ENCODE measurements at places on chromosomes 7 and 10.
A peak's percentile ranks its signal among the peaks of the same experiment; 100 is the strongest.

DNA sequence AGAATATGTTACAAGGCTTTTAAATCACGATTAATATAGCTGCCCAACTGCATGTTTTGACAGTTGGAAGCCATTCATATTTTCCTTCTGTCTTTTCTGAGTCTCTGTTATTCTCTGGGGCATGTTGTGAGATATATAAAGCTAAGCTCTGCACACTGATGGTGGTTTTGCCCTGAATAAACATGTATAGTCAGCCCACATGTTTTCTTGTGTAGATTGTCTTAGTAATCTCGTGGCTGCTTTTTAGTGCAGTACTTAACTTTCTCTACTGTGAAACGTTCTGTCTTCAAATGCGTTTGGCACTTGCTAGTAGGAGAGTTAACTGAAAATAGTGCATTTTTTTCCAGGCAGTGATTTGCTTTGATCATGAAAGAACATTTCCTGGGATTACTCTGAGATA lies 268.5 kb downstream of the DNAJB9 start:
- DNase-seq = no peak

- no peak for DNase-seq
Measured at GRCh38 chr10:112913661-112914287, 36.3 kb upstream of the TCF7L2 start.

GRCh38 chr10:101783736-101784118 lies 481 bp upstream of the NPM3 start:
- DNase-seq = no peak

GRCh38 chr7:84058311-84059076 lies 136.1 kb downstream of the SEMA3A start:
- no peak for DNase-seq

DNA sequence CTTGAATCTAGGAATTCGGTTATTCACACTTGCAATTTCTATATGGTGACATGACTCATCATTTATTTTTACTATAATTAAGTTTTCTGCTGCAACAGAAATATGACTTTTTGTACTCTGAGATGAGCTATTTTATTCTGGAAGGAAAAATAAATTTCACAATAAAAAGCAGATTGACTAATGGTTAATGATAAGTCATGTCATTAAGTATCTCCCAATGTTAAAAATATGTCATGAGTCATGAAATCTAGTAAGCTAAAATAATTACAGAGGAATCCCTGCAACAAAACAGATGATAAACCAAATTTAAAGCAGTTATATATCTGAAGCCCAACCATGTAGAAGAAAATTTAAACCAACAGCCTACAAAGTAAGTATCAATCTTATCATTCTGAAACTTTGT lies 149.2 kb downstream of the CACNA2D1 start:
- DNase-seq = no peak

- DNase-seq = no peak
Measured at GRCh38 chr10:72692994-72693781, 1.2 kb downstream of the MCU start.

DNA sequence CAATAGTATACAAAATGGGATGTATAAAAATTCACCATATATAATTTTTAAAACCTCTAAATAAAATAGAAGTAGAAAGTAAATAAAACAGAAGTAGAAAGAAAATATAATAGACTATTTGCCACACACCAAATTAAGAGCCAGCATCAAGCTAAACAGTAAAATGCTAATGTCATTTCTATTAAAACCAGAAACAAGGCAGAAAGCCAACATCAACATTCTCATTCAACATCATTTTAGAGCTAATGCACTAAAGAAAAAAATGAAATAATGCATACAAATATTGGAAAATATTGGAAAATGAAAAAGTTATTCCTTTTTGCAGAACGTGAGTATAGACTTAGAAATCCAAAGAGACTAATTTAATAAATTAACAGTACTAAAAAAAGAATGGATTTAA lies 23.4 kb upstream of the RELN start:
- DNase-seq = no peak

DNA sequence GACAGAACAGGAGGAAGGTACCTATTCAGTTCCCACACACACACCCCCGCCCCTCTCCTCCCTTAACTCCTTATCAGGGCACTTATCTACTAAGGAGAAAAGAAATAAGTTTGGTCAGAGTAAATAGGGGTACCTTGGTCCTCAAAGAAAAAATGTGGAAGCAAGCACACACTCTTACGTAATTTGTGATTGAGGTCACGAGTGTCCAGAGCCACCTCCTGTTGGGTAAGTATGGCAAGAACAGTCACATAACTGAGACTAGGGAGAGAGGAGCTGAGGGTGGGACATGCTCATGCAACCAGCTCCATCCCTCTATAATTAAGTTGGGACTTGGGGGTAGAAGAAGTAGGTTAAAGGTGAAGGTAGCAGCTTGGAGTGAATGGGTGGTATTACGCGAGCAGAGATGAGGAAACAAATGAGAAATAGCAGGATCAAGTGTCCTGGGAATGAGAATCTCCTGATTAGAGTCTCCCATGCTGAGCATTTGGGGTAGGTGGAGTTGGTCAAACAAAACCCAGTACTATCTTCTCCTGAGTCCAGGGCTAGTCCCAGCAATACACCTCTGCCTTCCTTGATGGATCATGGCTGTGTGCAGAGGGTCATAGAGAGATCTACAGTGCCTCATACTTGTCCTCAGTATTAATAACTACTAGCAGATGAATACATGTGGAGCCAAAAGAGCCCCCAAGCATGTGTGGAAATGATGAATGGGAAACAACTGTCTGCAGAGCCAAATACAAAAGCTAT lies 77.1 kb downstream of the GSAP start:
- DNase-seq = no peak

DNA sequence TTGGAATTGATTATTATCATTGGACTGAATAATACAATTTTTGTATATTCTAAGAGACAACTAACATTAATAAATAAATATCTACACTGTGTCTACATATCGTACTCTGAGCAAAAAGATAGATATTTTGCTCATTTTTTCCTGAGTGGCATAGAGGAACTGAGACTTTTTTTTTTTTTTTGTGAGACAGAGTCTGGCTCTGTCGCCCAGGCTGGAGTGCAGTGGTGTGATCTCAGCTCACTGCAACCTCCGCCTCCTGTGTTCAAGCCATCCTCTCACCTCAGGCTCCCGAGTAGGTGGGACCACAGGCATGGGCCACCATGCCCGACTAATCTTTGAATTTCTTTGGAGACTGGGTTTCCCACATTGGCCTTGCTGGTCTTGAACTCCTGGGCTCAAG lies 14.0 kb downstream of the KMT2E start:
- no peak for DNase-seq

- DNase-seq = no peak
Measured at GRCh38 chr7:128211626-128212025, 29.5 kb upstream of the LEP start.

DNA sequence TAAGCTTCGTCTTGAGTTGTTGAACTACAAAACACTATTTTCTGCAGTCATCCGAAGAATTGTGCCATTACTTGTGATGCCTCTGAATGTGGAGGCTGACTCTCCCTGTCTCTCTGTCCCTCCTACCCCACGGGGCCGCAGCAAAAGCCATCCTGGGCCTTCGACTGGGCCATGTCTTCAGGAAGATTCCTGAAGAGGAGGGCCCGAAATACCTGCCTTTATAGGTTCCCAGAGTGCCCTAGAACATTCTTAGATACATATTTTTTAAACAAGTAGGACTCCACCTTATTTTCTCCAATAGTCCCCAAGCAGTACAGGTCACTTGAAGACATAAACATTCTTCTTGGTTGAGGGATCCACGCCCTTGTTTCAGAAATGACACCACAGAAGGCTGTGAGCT lies 8.1 kb downstream of the IGFBP3 start:
- DNase-seq = no peak

GRCh38 chr10:77970869-77971803 lies 44.6 kb upstream of the DLG5 start:
- DNase-seq = peak; percentile 65

GRCh38 chr10:55630491-55631056 lies 730.5 kb downstream of the ZWINT start:
- no peak for DNase-seq

GRCh38 chr10:10320956-10321355 lies 696.7 kb upstream of the CELF2 start:
- DNase-seq = no peak

DNA sequence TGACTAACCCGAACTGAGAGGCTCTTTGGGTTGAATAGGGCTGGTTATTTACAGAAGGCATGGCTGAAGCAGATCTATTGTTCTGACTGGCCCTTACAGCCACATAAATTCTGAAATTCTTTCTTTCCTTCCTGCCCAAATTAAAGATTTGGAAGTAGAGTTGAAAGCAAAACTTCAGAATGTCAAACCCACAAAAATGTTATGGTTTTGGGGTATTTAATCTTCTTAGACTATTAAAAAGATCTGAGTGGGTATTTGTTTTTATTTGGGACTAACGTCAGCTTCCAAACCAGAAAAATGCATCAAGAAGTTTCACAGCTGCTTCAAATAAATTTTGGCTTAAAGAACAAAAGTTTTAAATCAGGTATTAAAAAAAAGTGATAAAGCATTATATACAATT lies 124.5 kb downstream of the AHR start:
- DNase-seq = no peak

- no peak for DNase-seq
Measured at GRCh38 chr7:153072806-153073205, 313.3 kb downstream of the ACTR3B start.

DNA sequence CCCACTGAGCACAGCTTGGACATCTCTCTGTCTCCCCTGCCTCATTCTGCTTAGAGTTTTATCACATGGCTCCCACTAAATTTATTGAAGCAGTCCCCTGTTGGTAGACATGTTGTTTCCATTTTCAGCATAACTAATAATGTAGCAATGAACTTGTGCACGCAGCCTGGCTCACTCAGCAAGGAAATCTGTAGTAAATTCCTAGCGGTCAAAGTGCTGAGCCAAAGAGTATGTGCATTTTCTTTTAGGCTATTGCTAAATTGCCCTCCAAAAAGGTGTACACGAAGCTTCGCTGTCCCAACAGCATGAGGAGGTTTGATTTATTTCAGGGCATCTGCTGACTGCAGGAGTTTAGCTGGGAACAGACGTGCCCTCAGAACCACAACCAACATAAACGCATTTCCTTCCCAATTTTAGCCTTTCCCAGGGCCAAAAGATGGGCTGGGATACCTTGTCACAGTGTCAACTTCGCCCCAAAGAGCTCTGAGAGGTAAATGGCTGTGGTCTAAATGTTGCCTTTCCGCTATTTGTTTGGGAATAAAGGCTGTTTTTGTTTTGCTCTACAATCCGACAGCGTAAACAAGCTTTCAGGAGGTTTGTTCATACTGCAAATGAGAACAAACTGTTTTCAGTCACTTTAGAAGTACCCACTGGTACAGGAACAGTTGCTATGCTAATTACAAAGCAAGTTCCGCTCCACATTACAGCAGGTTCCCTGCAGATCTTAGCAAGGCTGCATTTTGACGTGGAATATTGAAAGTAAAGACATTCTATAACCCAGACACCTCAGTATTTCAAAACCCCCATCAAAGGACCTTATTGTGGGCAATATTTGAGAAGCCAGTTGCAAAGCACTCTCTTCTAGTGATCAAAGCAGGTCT lies 16.8 kb downstream of the VSIR start:
- DNase-seq = no peak

- no peak for DNase-seq
Measured at GRCh38 chr7:153389261-153389660, 629.7 kb downstream of the ACTR3B start.

GRCh38 chr10:12797471-12798262 lies 203.8 kb downstream of the CCDC3 start:
- no peak for DNase-seq

- DNase-seq = no peak
Measured at GRCh38 chr10:78045856-78046255, 12.2 kb downstream of the RPS24 start.

GRCh38 chr10:110923856-110924493 lies 4.6 kb downstream of the SHOC2 start:
- DNase-seq = no peak

GRCh38 chr10:126090911-126091728 lies 194.8 kb downstream of the FANK1 start:
- DNase-seq = no peak

- DNase-seq = no peak
Measured at GRCh38 chr10:112666094-112666493, 219.1 kb downstream of the VTI1A start.

- DNase-seq = no peak
Measured at GRCh38 chr10:113379091-113379490, 173.8 kb upstream of the HABP2 start.

DNA sequence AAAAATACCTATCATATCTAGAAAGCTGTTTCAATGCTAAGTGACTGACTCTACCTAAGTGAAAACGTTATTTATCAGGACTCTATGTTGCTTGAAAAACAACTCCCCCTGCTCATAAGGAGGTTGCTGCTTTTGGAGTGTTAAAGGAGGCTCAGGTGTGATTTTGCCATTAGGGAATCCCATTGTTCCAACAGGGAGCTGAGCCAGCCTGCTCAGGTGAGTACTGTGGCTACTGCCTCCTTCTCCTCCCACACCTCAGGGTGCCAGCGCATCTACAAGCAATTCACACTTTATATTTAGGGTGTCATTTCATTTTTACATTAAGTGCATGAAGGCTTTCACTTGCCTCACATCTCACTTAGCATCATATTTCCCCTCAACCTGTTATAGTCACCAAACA lies 84.7 kb downstream of the SEM1 start:
- no peak for DNase-seq

DNA sequence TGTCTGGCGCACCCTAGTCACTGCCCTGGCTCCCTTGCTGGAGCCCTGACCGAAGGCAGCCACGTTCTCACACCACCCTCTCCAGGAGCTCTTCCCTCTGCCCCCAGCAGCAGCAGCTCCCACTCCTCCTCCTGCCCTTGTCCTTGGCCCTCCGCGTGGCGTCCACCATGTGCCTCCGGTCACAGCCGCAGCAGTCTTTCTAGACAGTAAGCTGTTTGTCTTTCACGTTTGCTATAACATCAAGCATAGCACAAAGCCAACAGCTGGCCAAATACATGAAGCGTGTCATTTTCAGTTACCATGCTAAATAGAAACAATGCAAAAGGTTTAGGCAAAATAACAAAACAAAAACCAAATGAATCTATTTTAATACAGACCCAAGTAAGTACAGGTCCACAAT lies 3.3 kb downstream of the PITRM1 start:
- no peak for DNase-seq

- no peak for DNase-seq
Measured at GRCh38 chr7:130918129-130919052, 184.4 kb upstream of the KLF14 start.

DNA sequence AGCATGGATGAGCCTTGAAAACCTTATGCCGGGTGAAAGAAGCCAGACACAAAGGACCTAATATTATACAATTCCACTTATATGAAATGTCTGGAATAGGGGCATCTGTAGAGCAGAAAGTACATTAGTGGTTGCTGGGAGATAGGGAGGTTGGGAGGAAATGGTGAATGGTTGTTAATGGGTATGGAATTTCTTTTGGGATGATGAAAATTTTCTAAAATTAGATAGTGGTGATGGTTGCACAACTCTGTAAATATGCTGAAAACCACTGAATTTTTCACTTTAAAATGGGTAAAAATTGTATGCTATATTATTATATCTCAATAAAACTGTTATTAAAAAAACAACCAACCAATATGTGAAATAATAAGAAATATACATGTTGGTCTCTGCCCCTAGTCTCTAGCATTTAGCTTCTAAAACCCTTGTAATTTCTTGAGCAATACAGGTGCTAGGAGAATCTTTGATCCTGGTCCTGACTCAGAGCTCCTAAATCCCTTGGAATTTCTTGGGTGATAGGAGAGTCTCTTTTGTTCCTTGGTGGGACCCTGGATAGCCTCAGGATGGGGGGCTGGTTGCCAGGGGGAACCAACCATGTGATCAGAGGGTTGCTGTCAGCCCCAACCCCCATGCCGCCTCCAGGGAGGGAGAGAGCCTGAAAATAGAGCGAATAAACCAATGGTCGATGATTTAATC lies 64.0 kb downstream of the TACR2 start:
- DNase-seq = no peak

GRCh38 chr10:131812736-131813604 lies 87.8 kb upstream of the PPP2R2D start:
- DNase-seq = peak; percentile 43
